Spinal cord (tissue), 10 donors: ENCODE measurements at places on chromosomes 13 and 19. TPM values are rescaled to one million over a fixed set of nuclear protein-coding genes. Genes with fewer than 3 reads are reported as not detected.

DNA sequence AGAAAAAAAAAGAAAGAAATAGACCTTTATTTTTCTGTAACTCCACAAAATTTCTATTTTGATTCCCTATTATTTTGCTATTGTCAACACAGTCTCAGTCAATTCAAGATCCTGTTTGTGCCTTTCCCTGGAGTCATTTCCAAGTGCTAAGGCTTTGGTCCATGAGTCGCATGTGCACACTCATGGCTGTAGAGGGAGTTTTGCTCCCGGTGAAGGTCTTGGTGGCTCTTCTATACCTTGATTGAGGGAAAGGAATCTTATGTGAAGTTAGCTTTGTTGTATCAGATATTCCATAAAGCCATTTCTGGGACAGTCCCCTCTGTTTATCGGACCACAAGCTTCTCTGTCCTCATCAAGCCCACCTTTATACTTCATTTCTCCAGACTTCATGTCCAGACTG lies 58.7 kb upstream of the ALOX5AP start:
- no peak for DNase-seq

- DNase-seq = no peak
Observed at GRCh38 chr13:50636007-50636704, 207.3 kb downstream of the DLEU7 start.

AMER2 gene
- total RNA-seq = 81.6 TPM

MTUS2 gene
- total RNA-seq = 8.6 TPM

TNFSF13B gene
- 2.4 TPM for total RNA-seq
